ENCODE measurements at places on chromosomes 1 and 21.

DNA sequence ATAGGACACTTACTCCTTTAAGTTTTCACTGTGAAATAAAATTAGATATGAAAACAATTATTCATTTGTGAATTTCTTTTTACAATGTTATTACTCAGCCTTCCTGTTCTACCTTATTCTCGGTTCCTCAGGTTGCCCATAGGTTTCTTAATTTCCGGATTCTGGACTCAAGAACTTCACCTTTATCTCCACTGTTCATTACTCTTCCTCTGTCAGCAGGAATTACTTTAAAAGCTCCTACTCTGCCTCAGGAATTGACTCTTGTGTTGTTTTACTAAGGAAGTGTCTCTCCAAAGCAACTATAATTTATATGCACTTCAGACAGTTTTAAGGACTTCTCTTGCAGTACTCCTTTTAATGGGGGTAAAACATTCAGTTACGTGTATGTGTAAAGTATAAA is 123.8 kb downstream of the OSBPL9 start:
- no peak for DNase-seq

- no peak for DNase-seq
Observed at GRCh38 chr1:219574484-219575087, 38.3 kb downstream of the ZC3H11B start.

DNA sequence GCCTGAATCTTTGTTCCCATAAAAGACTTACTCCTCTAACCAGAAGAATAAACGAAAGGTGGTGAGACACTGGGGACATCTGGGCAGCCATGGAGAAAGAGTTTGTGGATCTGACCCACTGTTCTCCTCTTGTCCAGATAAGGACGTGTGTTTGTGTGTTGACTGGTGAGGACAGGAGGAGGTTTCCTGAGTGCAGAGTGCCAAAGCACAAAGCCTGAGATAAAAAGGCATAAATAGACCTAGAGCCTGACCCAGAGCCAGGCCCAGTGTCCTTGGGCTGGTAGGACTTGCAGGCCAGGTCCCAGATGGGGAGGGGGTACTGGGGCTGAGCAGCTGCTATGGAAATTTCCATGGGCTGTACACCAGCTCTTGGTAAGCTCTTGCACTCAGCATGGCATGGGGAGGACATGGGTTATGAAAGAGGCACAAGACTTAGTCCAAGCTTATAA is 19.6 kb upstream of the COQ8A start:
- DNase-seq, result no peak

- DNase-seq, result no peak
Observed at GRCh38 chr1:80759354-80759753, 1041.4 kb upstream of the ADGRL2 start.

- DNase-seq, result no peak
Observed at GRCh38 chr1:151613282-151613780, 1.5 kb downstream of the SNX27 start.

DNA sequence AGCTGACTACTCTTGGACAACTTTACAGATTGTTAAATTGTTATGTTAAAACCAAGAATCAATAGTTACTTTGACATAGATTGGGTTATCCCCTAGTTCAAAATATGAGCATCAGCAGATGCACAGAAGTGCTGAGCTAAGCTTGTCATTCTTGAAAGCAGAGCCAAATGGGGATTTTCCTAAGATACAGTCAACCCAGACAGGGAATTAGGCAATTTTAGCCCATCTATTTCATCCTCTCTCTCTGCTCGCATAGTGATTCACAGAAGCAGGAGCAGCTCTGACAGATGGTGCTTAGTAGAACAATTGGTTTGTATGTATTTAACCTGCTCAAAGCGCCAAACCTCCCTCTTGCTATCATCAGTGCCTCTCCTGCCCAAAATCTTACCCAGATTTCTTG is 27.9 kb upstream of the PRRC2C start:
- no peak for DNase-seq

DNA sequence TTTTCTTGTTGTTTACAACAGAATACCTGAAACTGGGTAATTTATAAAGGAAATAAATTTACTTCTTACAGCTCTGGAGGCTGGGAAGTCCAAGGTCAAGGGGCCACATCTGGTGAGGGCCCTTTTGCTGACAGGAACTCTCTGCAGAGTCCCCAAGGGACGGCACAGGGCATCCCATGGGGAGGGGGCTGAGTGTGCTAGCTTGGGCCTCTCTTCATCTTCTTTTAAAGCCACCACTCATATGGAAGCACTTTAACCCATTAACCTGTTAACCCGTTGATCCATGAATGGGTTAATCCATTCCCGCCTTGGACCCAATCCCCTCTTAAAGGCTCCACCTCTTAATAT is 76.3 kb downstream of the OBSCN start:
- DNase-seq, result no peak

GRCh38 chr1:193311226-193311948 is 125.0 kb upstream of the B3GALT2 start:
- no peak for DNase-seq

GRCh38 chr1:37556712-37557196 is at the start of gene DNALI1:
Gene DNALI1 (plus strand): TSS chr1:37556940. CDS start chr1:37556995, 55 bp downstream.
- peak; percentile 76 for DNase-seq

DNA sequence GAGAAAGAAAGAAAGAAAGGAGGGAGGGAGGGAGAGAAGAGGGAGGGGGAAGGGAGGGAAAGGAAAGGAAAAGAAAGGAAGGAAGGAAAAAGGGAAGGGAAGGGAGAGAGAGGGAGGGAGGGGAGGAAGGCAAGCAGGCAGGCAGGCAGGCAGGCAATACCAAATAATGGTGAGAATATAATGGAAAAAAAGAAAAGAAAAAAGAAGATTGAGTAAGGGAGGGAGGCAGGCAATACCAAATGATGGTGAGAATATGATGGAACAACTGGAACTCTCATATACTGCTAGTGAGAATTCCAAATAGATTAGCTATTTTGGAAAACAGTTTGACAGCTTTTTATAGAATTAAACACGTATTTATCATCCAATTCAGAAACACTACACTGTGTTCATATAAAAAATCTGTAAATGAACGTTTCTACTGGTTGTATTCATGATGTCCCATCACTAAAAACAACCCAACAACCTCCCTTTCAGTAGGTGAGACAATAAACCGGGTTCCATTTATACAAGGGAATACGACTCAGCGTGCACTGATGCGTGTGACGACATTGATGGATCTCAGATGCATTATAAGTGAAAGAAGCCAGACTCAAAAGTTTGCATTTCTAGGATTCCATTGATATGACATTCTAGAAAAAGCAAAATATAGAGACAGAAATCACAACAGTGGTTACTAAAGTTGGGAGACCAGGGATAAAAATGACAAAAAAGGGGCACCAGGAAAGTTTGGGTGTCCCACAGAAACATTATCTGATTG is 226.4 kb downstream of the DSCAM start:
- no peak for DNase-seq

DNA sequence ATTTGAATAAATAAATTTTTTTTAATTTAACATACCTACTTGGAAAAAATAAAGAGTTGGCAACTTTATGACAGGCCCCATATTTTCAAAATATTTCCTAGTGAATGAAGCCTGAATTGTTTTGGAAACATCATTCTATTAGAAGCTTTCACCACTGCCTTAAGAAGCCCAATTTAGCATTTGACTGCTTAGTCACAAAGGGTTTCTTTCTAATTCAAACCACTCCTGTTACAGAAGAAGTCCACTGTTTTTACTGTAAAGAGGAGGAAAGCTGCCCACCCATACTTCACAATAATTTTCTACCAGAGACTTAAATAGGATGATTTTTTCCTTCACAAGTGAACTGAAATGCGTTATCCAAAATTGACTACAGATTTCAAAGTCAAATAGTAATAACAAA is 534.6 kb upstream of the PTBP2 start:
- DNase-seq, result no peak

DNA sequence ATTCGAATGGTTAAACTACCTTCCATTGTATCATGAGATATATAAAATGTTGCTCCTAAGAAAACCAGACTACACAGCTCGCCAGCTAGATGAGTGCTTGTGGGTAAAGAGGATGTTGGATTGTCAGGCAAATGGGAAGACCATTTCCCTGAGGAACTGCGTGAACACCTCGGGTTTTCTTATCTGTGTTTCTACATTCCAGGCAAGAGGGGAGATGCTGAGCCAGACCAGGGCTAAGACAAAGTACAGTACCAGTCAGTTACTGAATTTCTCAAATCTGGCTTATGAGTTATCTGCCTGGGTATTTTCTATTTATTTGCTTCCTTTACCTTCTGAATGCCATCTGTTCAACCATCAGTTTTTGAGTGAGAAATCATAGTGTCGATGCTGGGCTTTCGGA is 170.8 kb downstream of the PLA2G4A start:
- no peak for DNase-seq

DNA sequence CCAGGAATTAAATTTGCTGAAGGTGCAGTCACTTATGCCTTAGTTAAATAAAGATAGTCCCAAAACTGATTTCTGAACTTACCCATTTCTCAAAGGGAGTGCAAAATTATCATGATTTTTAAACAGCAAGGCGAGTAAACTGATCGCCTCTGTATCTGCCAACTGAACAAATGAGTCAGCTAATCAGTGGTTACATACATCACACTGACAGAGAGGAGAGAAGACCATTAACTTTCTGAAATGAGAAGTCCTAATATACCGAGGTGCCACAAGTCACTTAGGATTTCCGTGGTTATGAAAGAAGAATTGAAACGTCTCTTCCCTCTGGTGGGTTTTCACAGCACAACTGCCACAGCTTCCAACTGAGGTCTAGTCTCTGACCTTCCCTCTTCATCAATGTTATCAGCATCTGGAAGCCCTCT is 400.7 kb downstream of the SMYD3 start:
- DNase-seq, result peak; percentile 6

GRCh38 chr21:36909423-36909822 is 57.0 kb downstream of the HLCS start:
- DNase-seq, result no peak

DNA sequence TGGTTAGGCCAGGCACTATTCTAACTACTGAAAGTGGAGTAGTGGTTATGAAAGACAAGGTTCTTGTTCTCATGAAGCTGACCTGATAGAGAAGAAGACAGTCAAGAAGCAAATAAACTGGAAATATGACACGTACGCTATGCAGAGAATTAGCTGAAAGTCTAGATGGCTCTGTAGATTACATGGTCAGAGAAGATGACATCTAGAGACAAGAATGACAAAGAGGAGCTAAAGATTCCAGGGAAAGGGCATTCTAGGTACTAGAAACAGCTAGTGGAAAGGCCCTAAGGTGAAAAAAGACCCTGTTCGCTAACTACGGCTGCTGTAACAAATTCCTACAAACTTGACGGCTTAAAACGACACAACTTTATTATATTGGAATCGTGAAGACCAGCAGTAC is 68.0 kb upstream of the NRIP1 start:
- DNase-seq, result no peak
